ENCODE measurements at places on chromosomes 12 and 14.

DNA sequence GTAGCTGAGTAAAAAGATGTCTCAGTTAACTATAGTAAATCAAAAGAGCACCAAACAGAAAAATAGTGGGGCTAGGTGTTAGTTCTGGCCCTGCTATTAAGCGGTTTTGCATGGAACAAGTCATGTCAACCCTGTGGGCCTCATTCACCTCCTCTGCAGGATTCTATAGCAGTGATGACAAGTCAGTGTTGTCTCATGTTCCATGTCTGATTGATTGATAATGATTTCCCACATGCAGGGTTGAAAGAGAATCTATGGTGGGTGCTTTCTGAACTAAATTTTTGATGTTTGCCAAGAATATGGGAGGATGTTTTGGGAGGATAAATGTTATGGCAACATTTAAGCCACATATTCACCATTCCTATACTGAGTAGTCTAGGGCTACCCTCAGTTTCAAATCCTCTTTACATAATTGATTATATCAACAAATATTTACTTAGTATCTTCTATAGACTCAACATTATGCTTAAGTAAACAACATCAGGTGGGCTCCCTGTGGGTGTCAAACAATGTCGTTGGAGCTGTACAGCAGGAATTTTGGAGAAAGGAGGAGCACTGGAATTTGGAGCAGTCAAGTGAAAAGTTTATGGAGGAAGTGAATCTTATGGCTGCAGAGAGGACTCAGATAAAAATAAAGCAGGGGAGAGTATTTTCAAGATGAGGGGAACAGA lies 48.6 kb downstream of the IRAK3 start:
- DNase-seq = peak; percentile 26

- DNase-seq = no peak
Observed at GRCh38 chr12:6615802-6616201, 8.6 kb upstream of the CHD4 start.

DNA sequence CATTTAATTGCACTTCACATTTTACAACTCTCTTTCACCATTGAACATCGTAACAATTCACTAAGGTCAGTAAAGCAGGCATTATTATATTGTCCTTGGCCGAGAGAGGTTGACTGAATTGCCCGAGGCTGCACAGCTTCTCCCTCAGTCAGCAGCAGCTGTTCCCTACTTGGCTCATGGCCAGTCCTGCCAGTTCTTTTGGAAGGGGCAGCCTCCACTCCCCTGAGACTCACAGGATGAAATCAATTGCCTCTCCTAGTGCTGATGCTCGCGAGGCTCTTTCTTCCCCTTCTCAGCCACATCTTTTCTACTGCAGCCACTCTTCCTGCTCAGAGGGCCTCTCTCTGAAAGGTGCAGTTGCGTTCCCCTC lies 79.9 kb upstream of the KCNA1 start:
- no peak for DNase-seq

GRCh38 chr12:53097207-53097563 lies 282 bp upstream of the IGFBP6 start:
- DNase-seq = no peak
